C1 segment of cervical spinal cord (tissue), 14 donors: ENCODE measurements at places on chromosomes 6 and 20.

DNA sequence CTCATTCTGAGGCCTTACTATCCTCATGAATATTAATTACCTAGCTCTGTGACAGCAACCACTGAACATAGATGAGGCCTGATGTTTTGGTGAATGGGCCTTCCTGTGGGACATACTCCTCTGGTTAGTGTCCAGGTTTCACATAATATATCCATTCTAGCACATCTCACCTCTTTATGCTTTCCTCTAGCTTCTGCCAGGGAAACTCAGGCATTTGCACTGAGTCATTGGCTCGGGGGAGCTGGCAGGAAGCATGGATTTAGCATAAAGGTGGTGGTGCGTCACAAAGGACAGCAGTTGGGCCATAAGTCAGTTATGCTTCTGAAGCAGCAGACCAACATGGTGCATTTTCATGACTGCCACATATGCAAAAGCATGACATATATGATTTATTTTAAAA lies 37.5 kb upstream of the TMEM170B start:
- no peak for DNase-seq

- DNase-seq: no peak
These were observed 79.7 kb upstream of the FYN start for GRCh38 chr6:111952821-111953540.

- peak; percentile 92 for DNase-seq
These were observed 11.2 kb upstream of the PSMG4 start for GRCh38 chr6:3247255-3248146.

- no peak for DNase-seq
These were observed 24.1 kb upstream of the SRF start for GRCh38 chr6:43146709-43147688.

GRCh38 chr6:160714731-160715316 lies 12.8 kb downstream of the PLG start:
- no peak for DNase-seq

DNA sequence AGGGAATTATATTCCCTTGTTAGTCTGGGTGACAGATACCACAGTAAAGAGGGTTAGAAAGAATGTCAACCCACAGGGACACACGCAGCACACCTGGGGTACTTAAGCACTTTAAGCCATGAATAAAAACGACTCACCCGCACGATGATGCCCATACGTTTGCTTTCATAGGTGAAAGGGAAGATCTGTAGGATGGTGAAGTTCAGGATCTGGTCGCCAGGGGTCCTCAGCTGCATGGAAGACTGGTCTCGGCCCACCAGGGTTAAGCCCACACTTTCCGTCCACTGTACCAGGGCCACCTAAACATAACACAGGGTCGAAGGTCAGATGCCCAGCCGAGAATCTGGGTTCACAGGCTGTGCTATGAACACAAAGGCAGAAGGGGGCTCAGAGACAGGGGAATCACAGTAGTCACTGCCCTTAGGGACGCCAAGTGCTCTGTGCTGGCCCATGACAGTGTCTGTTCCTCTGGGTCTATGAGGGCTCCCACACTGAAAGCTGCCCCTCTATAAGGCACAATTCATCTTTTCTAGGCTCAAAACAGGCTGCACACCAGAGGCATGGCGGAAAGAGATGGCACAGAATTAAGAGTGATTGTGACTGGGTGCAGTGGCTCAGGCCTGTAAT lies 96.8 kb upstream of the NFATC2 start:
- peak; percentile 32 for DNase-seq

DNA sequence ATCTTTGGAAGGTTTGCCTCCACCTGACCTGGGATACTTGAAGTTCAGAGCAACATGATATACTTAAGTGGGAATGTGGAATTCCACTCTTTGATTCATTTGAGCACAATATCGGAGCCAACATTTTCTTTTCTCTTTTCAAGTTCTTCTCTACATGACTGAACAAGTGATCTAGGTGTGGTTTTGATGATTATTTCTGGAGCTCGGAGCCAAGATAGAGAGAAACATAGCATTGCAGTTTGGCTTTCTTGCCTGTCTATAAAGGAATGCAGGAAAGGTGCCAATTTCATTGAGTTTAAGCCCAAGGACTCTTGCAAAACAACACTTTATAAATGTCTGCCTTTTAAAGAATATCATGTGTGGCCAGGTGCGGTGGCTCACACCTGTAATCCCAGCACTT lies 124.2 kb upstream of the FAM83B start:
- no peak for DNase-seq

DNA sequence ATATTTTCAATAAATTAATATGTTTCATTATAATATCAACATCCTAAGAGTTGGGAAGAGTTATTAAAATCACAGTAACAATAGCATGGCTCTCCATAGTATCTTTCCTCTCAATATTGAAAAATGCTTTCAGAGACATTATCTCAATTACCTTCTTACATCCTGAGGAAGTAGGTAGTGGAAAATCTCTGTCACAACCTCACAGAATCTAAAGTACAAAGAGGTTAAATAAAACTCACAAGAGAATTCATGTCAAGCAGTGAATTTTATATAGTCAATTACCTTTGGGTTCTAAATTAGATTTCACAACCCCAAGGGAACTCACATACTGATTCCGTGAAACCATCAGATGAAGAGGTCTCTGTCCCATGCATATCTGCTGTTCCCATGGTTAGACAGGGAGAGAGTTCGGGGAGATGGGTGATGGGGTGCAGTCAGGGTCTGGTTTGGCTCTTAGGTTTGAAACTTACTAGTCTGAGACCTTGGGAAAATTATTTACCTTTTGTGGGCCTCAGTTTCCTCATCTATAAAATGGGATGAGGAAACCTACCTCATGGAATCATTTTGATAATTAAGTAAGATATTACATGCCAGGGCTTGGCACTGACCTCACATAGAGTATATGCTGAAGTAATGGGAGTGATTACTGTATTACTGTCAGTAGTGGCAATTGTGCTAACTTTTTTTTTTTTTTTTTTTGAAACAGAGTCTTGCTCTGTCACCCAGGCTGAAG lies 74.0 kb upstream of the SNX9 start:
- no peak for DNase-seq

DNA sequence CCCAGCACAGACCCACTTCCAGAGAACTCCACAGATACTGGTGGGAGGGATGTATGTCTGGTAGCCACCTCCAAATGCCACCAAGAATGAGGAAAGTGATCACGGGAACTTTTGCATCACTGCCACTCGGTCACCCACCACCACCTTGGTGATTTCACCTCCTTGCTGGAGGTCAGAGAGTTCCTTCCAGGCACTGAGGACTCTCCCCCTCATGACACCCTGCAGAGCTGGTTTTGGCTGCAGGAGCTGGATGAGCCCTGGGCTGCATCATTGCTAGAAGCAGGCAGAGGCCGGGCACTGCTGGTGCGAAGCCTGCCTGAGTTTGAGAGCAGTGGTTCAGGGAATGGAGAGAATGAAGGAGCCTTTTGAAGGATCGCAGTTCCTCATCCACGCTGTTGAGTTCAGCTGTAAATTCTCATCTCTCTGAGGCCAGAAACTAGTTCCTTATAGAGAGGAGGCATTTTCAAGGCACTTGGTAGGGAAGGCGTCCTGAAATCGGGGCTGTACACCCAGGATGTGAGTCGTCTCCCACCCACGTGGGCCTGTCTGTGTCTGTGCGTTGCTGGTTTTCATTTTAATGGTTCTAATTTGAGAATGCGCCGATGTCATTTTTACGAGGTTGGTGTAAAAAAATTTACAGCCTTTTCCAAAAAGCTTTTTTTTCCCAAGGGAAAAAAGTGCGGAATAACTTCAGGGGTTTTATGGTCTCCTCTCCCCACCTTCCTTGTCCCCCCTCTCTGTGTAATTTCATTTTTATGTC lies 25.0 kb downstream of the FOXP4 start:
- no peak for DNase-seq

DNA sequence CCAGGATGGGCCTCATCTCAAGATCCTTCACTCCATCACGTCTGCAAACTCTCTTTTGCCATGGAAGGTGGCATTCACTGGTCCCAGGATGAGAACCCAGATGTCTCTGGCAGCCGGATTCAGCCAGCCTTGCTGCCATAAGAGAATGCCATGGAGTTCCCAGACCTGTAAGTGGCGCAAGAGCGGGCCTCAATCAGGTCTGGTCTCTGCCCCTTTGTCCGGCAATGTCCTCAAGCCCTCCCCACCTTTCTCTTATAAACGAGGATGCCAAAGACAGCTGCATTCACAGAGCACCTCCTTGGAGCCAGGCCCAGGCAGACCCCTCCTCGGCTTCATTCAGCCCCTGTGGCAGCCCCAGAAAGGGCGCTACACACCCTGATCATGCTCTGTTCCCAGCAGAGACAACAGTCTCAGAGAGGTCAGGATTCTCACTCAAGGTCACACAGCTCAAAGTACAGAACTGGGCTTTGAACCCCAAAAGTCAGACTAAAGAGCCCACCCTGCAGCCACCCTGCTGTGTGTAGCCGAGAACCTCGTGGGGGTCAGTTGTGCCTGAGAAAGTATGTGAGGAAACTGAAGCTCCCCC lies 263.7 kb downstream of the TAF4 start:
- no peak for DNase-seq

- no peak for DNase-seq
These were observed 17.0 kb downstream of the TFAP2A start for GRCh38 chr6:10397756-10398445.

GRCh38 chr20:58907320-58908137 lies 55.0 kb downstream of the GNAS start:
- DNase-seq: peak; percentile 86
